ENCODE measurements at places on chromosomes 13 and 19. TPM values are rescaled to one million over a fixed set of nuclear protein-coding genes. Genes with fewer than 3 reads are reported as not detected.
A peak's percentile ranks its signal among the peaks of the same experiment; 100 is the strongest.

GRCh38 chr19:41376241-41376997 is at the start of gene TMEM91:
Gene TMEM91, plus strand, starts transcription at chr19:41376533. Its CDS starts 1,777 bp downstream, at chr19:41378310.
- H3K27me3 ChIP-seq, result no peaks in the 10 kb centered on the region
- peak within 1 kb of the TSS; percentile 59 for H3K4me3 ChIP-seq
- no peaks in the 10 kb centered on the region for H3K36me3 ChIP-seq
- DNase-seq, result no peak
- no peak within 1 kb of the TSS for H3K27ac ChIP-seq

- H3K4me1 ChIP-seq, result peaks cover 2% of the 10 kb centered on the region
- H3K4me3 ChIP-seq, result no peak overlapping the region
- H3K27me3 ChIP-seq, result peaks cover 3% of the 10 kb centered on the region
- H3K27ac ChIP-seq, result no peak overlapping the region
- DNase-seq, result no peak
These were observed 477.3 kb downstream of the KLF12 start for GRCh38 chr13:73656863-73657262.

GRCh38 chr13:67554746-67555452 is 324.8 kb upstream of the PCDH9 start:
- no peaks in the 10 kb centered on the region for H3K27me3 ChIP-seq
- no peak overlapping the region for H3K27ac ChIP-seq
- DNase-seq, result no peak
- no peaks in the 10 kb centered on the region for H3K4me1 ChIP-seq
- H3K4me3 ChIP-seq, result no peak overlapping the region

DNA sequence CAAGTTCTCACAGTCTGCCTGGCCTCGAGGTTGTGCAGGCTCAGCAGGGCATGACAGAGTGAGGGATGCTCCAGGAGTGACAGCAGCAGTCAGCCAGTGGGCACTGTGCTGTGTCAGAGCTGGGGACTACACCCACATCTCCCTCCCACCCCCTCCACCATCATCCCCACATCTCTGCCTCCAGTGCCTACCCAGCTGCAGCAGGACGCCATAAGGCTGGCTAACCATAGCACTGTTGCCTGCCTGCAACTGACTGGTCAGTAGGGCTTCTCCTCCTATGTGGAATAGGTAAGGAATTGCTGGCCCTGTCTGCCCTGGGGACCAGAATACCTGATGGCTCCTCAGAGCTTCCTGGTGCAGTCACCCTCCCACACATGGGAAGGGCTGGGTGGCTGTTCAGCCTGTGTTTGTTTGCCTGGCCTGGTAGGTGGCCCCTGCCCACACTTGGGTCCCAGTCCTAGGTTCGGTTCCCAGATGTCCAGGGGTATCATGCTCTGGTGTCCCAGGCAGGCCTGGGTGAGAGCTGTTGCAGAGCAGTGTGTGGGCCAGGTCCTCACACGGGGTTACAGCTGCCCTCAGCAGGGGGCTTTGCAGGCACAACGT is 15.7 kb downstream of the GPI start:
- peaks cover 62% of the 10 kb centered on the region for H3K36me3 ChIP-seq
- no peak overlapping the region for H3K27ac ChIP-seq
- DNase-seq, result no peak
- no peaks in the 10 kb centered on the region for H3K4me1 ChIP-seq
- no peaks in the 10 kb centered on the region for H3K27me3 ChIP-seq

DNA sequence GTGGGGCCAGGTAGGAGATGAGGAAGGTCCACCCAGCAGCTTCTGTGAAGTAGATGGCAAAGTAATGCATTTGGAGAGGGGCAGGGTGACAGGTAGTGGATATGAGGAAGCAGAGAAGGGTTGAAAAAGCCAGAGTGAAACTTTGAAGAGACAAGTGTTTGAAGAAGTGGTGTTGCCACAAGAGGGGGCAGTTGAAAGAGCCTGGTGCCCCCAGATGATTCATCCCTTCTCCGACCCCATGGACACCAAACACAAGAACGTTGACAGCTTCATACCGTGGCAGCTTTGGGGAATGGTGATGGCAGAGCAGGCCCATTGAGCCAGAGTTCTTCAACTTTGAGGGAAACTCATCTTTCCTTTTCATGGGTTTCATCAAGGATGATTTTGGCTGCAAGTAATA is 19.9 kb downstream of the IFNL3 start:
- no peak overlapping the region for H3K4me3 ChIP-seq
- peaks cover 25% of the 10 kb centered on the region for H3K27me3 ChIP-seq
- no peaks in the 10 kb centered on the region for H3K4me1 ChIP-seq
- H3K27ac ChIP-seq, result no peak overlapping the region
- no peak for DNase-seq

GRCh38 chr13:26784704-26785639 is 24.4 kb upstream of the GPR12 start:
- H3K27me3 ChIP-seq, result peaks cover 4% of the 10 kb centered on the region
- H3K36me3 ChIP-seq, result no peaks in the 10 kb centered on the region

GRCh38 chr19:4099041-4099764 is 24.7 kb downstream of the MAP2K2 start:
- H3K27me3 ChIP-seq, result no peaks in the 10 kb centered on the region
- no peak overlapping the region for H3K4me3 ChIP-seq
- H3K4me1 ChIP-seq, result peaks cover 9% of the 10 kb centered on the region
- no peak overlapping the region for H3K27ac ChIP-seq

DNA sequence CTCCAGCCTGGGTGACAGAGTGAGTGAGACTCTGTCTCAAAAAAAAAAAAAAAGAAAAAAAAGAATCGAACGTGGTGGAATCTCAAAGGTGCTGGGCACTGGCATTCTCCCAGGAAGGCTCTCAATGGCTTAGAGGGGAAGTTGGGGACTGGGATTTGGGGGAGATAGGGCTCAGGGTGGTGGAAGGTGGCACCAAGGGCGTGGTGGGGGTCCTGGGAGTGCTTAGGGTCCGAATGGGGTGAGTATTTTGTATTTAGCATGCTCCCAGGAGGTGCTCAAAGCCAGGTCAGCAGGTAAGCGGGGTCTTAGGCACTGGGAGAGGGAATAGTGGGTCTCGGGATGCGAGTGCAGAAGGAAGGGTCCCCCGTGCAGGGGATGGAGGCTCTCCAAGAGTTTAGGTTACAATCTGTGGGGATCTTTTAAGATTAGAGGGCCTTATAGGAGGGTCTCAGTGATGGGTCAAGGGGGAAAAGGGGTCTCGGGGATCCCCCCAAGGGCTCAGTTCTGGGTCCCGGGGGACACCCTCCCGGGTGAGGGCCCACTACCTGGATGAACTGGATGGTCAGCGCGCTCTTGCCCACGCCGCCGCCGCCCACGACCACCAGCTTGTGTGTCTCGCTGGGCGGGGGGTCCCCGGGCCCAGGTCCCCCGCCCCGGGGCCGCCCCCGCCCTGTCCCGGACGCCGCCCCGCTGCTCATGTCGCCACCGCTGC is 386 bp downstream of the RRAS start:
- H3K36me3 ChIP-seq, result peaks cover 2% of the 10 kb centered on the region
- peak overlapping the region; percentile 83 for H3K27ac ChIP-seq
- H3K27me3 ChIP-seq, result peaks cover 7% of the 10 kb centered on the region
- H3K4me1 ChIP-seq, result peaks cover 51% of the 10 kb centered on the region

DNA sequence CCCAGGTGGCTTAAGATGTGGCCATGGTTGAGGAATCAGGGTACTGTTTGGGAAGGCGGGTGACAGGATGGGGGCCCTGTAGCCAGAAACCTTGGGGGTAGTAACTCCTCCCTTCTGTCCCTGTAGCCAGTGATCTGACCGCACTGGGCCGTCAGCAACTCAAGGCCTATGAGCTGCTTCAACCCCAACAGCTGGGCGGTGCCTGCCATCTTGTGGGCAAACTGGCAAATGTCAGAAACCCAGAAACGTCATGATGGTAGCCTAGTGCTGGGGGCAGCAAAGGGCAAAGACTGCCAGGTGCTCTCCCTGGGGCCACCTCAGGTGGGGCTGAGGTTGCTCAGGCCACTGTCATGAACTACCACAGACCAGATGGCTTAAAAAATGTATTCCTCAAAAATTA is 3.5 kb downstream of the COPE start:
- H3K27me3 ChIP-seq, result no peaks in the 10 kb centered on the region
- H3K4me3 ChIP-seq, result no peak overlapping the region
- H3K4me1 ChIP-seq, result peaks cover 35% of the 10 kb centered on the region
- peaks cover 33% of the 10 kb centered on the region for H3K36me3 ChIP-seq

GRCh38 chr19:54387991-54388801 is 23.5 kb upstream of the LAIR1 start:
- peaks cover 50% of the 10 kb centered on the region for H3K4me1 ChIP-seq
- H3K4me3 ChIP-seq, result peak overlapping the region; percentile 79
- H3K36me3 ChIP-seq, result peaks cover 2% of the 10 kb centered on the region
- DNase-seq, result peak; percentile 64
- H3K27ac ChIP-seq, result peak overlapping the region; percentile 93
- peaks cover 25% of the 10 kb centered on the region for H3K27me3 ChIP-seq

DNA sequence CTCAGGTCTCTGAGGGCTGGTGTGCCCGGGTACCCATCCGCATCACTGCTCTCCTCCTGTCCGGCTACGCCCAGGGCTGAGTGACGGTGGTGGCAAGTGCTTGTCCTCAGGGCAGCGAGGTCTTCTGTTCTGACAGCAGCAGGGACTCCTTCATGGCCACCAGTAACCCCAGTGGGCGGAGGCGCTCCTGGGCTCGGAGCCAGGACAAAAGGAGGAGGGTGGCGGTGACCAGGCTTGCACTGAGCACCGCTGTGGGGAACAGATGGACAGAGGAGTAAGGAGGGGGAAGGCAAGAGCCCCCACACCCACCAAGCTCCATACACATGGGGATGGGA is 5.8 kb downstream of the CD320 start:
- no peak overlapping the region for H3K4me3 ChIP-seq
- no peaks in the 10 kb centered on the region for H3K27me3 ChIP-seq
- peaks cover 12% of the 10 kb centered on the region for H3K36me3 ChIP-seq
- H3K27ac ChIP-seq, result no peak overlapping the region
- peak; percentile 4 for DNase-seq
- peaks cover 15% of the 10 kb centered on the region for H3K4me1 ChIP-seq

DNA sequence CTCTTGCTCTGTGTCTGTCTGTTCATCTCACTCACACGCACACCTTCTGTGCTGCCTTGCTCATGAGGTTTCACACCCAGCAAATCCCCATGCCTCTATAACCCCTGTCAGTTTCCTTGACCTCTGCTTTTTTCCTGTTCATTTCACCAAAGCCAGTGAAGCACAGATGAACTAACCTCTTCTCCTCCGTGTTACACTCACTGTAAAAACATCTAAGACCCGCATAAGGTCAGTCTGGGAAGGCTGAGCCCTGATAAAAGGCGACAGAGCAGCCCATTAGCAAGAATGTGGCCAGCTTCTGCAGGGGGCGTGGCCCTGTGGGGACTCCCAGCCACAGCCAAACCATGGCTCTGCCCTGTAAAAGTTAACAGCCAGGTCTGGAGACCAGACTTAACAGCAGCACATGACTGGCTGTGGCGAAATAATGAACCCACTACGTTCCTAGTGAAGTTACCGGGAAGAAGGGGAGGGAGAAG is 42.8 kb upstream of the NPAS1 start:
- no peak for DNase-seq
- H3K4me3 ChIP-seq, result no peak overlapping the region
- no peak overlapping the region for H3K27ac ChIP-seq
- no peaks in the 10 kb centered on the region for H3K27me3 ChIP-seq
- peaks cover 19% of the 10 kb centered on the region for H3K4me1 ChIP-seq

- no peak overlapping the region for H3K4me3 ChIP-seq
- no peak for DNase-seq
- peaks cover 17% of the 10 kb centered on the region for H3K4me1 ChIP-seq
- no peaks in the 10 kb centered on the region for H3K27me3 ChIP-seq
- no peak overlapping the region for H3K27ac ChIP-seq
These were observed 37.8 kb downstream of the EPS15L1 start for GRCh38 chr19:16433986-16434385.

DNA sequence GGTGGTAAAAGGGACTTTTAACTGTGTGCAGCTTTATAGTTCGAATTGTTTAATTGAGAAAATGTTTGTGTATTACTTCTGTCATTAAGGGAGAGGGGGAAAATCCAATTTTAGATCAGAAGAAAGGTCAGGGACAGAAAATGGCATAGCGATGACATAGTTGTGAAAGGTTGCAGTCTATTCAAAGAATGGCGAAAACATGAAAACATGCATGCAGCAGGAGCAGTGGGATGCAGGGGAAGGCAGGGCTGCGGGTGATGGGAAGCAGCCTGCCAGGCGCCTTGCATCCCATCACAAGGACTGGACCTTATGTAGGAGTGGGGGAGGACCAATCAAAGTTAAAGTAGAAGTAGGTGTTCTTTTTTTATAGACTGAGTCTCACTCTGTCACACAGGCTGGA is 125.9 kb downstream of the CDK8 start:
- H3K27me3 ChIP-seq, result no peaks in the 10 kb centered on the region
- H3K4me3 ChIP-seq, result no peak overlapping the region
- no peaks in the 10 kb centered on the region for H3K36me3 ChIP-seq
- DNase-seq, result no peak
- H3K4me1 ChIP-seq, result peaks cover 7% of the 10 kb centered on the region

DNA sequence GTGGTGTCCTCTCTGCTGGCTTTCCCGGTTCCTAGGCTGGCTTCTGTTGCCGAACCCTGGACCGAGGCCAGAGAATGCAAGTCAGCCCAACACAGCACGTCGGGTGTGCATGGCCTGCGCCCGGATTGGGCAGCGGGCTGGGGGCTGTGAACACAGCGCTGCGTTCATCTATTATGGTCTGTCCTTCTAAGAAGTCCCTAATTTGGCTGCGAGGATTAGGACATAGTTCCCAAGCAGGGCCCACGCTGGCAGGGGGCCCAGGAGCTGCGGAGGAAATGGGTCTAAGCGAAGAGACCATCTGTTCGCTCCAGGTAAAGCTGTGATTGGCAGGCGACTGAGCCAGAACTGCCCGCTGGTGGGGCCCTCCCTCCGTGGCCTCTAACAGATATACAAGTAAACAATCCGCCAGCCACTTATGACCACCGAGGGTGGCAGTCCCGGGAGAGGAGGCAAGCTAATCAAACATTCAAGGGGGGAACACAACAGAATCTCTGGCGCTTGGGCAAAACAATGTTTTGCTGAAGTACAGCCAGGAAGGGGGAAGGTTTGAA is 6.0 kb downstream of the SYCE2 start:
- no peak overlapping the region for H3K4me3 ChIP-seq
- H3K27ac ChIP-seq, result peak overlapping the region; percentile 98
- H3K4me1 ChIP-seq, result peaks cover 25% of the 10 kb centered on the region
- no peak for DNase-seq
- H3K27me3 ChIP-seq, result no peaks in the 10 kb centered on the region

- DNase-seq, result no peak
- H3K36me3 ChIP-seq, result no peaks in the 10 kb centered on the region
- peaks cover 8% of the 10 kb centered on the region for H3K4me1 ChIP-seq
These were observed 2.0 kb downstream of the LRRC4B start for GRCh38 chr19:50565984-50566903.

- H3K27ac ChIP-seq, result peak overlapping the region; percentile 71
- H3K36me3 ChIP-seq, result no peaks in the 10 kb centered on the region
- no peaks in the 10 kb centered on the region for H3K27me3 ChIP-seq
- peaks cover 2% of the 10 kb centered on the region for H3K4me1 ChIP-seq
- DNase-seq, result no peak
- H3K4me3 ChIP-seq, result peak overlapping the region; percentile 58
These were observed 2220.8 kb upstream of the PCDH20 start for GRCh38 chr13:63636316-63636993.

Gene CGB5
- not detected for total RNA-seq

Gene UFM1
- 36.8 TPM for total RNA-seq

Gene KIR2DL4
- total RNA-seq, result 0.30 TPM

Gene STOML3
- not detected for total RNA-seq

Gene TMEM150B
- total RNA-seq, result 0.79 TPM

Gene KIR2DL1
- total RNA-seq, result not detected

Gene CLIP3
- 0.75 TPM for total RNA-seq

Gene MEDAG
- not detected for total RNA-seq

Gene MUC16
- total RNA-seq, result not detected
